Right lobe of liver (tissue), 6 donors: ENCODE measurements at places on chromosomes 6 and 20. TPM values are rescaled to one million over a fixed set of nuclear protein-coding genes. Genes with fewer than 3 reads are reported as not detected.

RAD21L1 gene
- total RNA-seq: not detected

- no peak overlapping the region for H3K27ac ChIP-seq
- H3K27me3 ChIP-seq: no peaks in the 10 kb centered on the region
- H3K4me1 ChIP-seq: no peaks in the 10 kb centered on the region
- H3K4me3 ChIP-seq: no peak overlapping the region
Observed at GRCh38 chr20:25194333-25194972, 1.1 kb upstream of the ENTPD6 start.

TGM3 gene
- total RNA-seq: not detected

PKHD1 gene
- 1.8 TPM for total RNA-seq

GRCh38 chr6:77454386-77454785, 8.9 kb downstream of the HTR1B start:
- no peak overlapping the region for H3K4me3 ChIP-seq
- DNase-seq: no peak
- no peaks in the 10 kb centered on the region for H3K27me3 ChIP-seq
- no peaks in the 10 kb centered on the region for H3K36me3 ChIP-seq
- no peaks in the 10 kb centered on the region for H3K4me1 ChIP-seq
- no peak overlapping the region for H3K27ac ChIP-seq

DNA sequence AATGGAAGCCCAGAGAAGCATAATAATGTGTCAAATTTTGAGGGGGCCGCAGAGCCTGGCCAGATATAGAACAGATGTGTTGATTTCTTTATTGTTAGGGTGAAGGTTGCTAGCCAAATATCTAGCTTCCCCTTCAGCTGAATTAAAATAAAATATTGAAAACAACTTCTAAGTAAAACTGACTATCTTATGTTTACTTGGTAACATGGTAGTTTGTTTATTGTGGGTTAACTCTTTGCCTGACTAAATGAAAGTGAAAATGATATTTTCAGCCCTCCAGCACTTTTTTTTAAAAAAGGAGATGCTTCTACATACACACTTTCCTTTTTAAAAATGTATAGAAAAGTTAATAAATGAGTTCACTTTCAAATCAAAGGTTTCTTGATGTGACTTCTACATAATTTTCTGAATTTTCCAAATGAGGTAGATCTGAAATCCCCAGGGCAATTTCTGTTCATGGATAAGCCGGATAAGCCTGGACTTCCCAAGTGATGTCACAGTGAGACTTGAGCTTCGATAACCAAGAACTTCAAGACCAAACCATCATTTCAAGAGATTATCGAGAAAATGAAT, 172.1 kb upstream of the OLIG3 start:
- no peak overlapping the region for H3K27ac ChIP-seq
- no peaks in the 10 kb centered on the region for H3K27me3 ChIP-seq
- H3K4me1 ChIP-seq: no peaks in the 10 kb centered on the region
- no peak overlapping the region for H3K4me3 ChIP-seq
- DNase-seq: no peak

DNA sequence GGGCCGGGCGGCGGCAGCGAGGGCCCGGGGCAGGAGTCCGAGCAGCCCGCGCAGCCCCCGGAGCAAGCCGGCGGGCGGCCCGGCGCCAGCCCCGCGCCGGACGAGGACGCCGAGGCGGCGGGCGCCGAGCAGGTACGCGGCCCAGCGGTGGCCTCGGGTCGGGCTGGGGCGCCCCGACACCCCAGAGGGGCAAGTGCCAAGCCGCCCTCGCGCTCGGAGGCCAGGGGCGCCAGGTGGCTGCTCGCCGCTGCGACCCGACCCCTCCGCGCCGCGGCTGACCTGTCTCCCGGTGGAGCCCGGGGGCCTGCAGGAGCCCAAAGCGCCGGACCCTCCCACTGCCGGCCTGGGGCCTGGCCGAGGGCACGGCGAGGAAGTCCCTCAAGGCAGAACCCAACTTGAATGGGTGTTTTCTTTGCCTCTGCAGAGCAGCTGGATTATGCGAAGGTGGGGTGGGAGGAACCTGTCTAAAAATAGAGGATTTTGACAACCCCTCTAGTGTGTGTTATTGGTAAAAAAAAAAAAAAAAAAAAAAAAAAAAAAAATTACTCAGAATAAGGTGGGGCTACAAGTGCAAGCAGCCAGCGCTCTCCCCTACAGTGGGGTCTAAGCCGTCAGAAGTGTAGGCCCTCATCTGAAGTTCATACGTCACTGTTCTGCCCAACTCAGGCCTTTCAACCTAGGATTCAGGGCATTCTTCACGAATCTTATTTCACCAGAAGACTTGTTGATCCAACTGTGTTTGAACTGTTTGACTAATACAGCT, 609 bp downstream of the OGFRL1 start:
- H3K36me3 ChIP-seq: no peaks in the 10 kb centered on the region
- peak overlapping the region; percentile 94 for H3K27ac ChIP-seq
- peaks cover 9% of the 10 kb centered on the region for H3K4me1 ChIP-seq
- peak overlapping the region; percentile 70 for H3K4me3 ChIP-seq

MCCD1 gene
- not detected for total RNA-seq

GRCh38 chr20:47768016-47768824, 17.1 kb downstream of the SULF2 start:
- no peaks in the 10 kb centered on the region for H3K27me3 ChIP-seq
- no peak overlapping the region for H3K4me3 ChIP-seq
- no peaks in the 10 kb centered on the region for H3K36me3 ChIP-seq
- H3K27ac ChIP-seq: no peak overlapping the region
- DNase-seq: peak; percentile 75
- H3K4me1 ChIP-seq: no peaks in the 10 kb centered on the region

GRCh38 chr6:139643986-139644385, 269.5 kb upstream of the CITED2 start:
- H3K4me1 ChIP-seq: no peaks in the 10 kb centered on the region
- no peaks in the 10 kb centered on the region for H3K27me3 ChIP-seq
- DNase-seq: no peak
- H3K36me3 ChIP-seq: no peaks in the 10 kb centered on the region
- no peak overlapping the region for H3K4me3 ChIP-seq

GRCh38 chr20:11114382-11114781, 440.6 kb upstream of the JAG1 start:
- no peak overlapping the region for H3K27ac ChIP-seq
- H3K36me3 ChIP-seq: no peaks in the 10 kb centered on the region
- no peaks in the 10 kb centered on the region for H3K27me3 ChIP-seq
- H3K4me1 ChIP-seq: no peaks in the 10 kb centered on the region
- DNase-seq: no peak

DNA sequence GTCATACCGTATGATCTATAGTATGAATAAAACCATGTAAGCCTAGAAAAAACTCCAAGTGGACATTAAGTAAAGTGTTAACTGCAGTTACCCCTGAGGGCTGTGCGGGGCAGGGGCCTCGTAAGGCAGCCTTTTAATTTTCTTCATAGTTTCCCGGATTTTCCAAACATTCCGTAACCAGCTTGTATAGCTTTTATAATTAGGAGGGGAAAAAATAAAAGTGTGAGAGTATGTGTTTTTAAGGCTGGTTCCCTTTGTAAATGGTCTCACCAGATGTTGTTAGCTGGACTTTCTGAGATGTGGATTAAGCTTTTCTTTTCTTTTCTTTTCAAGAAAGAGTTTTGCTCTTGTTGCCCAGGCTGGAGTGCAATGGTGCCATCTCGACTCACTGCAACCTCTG, 7.0 kb downstream of the KIAA1755 start:
- no peaks in the 10 kb centered on the region for H3K36me3 ChIP-seq
- no peaks in the 10 kb centered on the region for H3K27me3 ChIP-seq
- DNase-seq: no peak
- no peak overlapping the region for H3K27ac ChIP-seq
- no peaks in the 10 kb centered on the region for H3K4me1 ChIP-seq

ISM1 gene
- 3.7 TPM for total RNA-seq

GRCh38 chr6:132259070-132259469, 142.2 kb downstream of the MOXD1 start:
- H3K4me1 ChIP-seq: no peaks in the 10 kb centered on the region
- no peak overlapping the region for H3K4me3 ChIP-seq
- no peak for DNase-seq

NKAPL gene
- 0.15 TPM for total RNA-seq

- H3K4me1 ChIP-seq: no peaks in the 10 kb centered on the region
- DNase-seq: no peak
- no peak overlapping the region for H3K4me3 ChIP-seq
Observed at GRCh38 chr20:59342023-59342957, 41.9 kb downstream of the EDN3 start.

DNA sequence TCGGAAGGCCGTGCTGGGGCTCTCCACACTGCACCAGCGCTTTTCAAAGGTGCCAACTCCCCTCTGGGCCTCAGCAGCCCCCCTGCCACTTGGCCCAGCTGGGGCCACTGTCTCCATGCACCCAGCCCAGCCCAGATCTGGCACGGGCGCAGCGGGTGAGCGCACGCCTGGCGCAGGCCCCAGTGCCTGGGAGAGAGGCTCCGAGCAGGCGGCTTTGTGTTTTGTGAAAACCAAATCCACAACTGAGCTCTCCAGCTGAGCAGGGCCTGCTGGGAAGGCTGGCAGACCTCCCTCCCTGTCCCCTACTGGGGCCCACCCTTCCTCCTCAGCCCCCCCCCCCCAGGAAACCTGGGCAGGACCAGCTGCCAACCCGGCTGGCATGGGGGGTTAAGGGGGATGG, 17.0 kb downstream of the MDGA1 start:
- no peaks in the 10 kb centered on the region for H3K27me3 ChIP-seq
- no peak overlapping the region for H3K4me3 ChIP-seq
- no peak overlapping the region for H3K27ac ChIP-seq
- no peak for DNase-seq

GRCh38 chr6:33860006-33860405, 56.2 kb upstream of the MLN start:
- H3K4me3 ChIP-seq: no peak overlapping the region
- no peaks in the 10 kb centered on the region for H3K36me3 ChIP-seq
- H3K4me1 ChIP-seq: no peaks in the 10 kb centered on the region
- no peak overlapping the region for H3K27ac ChIP-seq

DNA sequence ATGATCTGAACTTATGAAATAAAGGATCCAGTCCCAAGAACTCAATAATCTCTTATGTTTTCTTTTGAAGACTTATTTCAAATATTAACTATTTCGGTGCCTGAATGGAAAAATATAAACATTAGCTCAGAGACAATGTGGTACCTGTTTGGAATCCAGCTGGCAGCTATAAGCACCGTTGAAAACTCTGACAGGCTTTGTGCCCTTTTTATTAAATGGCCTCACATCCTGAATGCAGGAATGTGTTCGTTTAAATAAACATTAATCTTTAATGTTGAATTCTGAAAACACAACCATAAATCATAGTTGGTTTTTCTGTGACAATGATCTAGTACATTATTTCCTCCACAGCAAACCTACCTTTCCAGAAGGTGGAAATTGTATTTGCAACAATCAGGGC, 4.4 kb upstream of the KIAA0319 start:
- no peak overlapping the region for H3K4me3 ChIP-seq
- H3K27ac ChIP-seq: no peak overlapping the region
- no peaks in the 10 kb centered on the region for H3K27me3 ChIP-seq
- no peak for DNase-seq
- H3K36me3 ChIP-seq: peaks cover 14% of the 10 kb centered on the region

DNA sequence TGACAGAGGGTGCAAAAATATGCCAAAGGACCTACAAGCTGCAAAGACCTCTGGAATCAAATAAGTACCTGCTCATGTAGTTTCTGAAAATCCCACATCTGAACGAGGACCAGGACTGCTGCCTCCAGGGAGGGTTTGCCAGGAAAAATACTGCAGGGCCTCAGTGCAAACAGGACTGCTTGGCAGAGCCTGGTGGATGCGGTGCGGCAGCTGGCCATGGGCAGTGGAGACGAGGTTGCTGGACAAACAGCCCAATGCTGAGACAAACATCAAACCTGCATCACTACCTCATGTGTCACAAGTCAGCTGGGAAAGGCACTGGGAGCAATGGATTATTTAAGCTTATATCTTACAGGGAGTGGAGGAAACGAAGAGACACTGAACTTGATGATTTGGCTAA, 238.8 kb downstream of the PAX1 start:
- H3K4me1 ChIP-seq: no peaks in the 10 kb centered on the region
- H3K27ac ChIP-seq: no peak overlapping the region
- H3K4me3 ChIP-seq: no peak overlapping the region
- no peaks in the 10 kb centered on the region for H3K36me3 ChIP-seq
- no peaks in the 10 kb centered on the region for H3K27me3 ChIP-seq

- no peak for DNase-seq
- no peak overlapping the region for H3K27ac ChIP-seq
- H3K27me3 ChIP-seq: no peaks in the 10 kb centered on the region
Observed at GRCh38 chr6:53353624-53354023, 4.9 kb upstream of the ELOVL5 start.

MOG gene
- not detected for total RNA-seq

- DNase-seq: no peak
- no peak overlapping the region for H3K4me3 ChIP-seq
- no peaks in the 10 kb centered on the region for H3K4me1 ChIP-seq
- no peaks in the 10 kb centered on the region for H3K27me3 ChIP-seq
Observed at GRCh38 chr6:6840831-6841291, 252.3 kb downstream of the LY86 start.

GRCh38 chr6:30207619-30208295, 5.4 kb downstream of the TRIM26 start:
- no peak for DNase-seq
- H3K27ac ChIP-seq: peak overlapping the region; percentile 78
- H3K4me1 ChIP-seq: peaks cover 88% of the 10 kb centered on the region
- no peaks in the 10 kb centered on the region for H3K27me3 ChIP-seq
- peak overlapping the region; percentile 19 for H3K4me3 ChIP-seq

DNA sequence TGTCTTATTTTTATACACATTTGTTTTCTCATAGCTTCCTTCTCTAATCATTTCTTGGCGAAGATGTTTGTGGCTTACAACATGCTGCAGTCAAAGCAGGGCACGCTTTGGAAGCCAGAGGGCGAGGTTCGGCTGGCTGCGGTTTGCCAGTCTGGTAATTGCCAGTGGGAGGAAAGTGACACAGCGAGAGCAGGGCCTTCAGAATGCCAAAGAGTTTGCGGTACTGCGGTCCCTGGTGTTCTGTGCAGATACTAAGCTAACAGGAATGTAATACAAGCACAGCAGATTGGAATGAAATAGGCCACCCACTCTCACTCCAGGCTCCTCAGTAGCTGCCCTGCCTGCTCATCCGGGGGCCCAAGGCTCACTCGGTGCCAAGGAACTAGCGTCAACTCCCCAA, 58.7 kb upstream of the TGM3 start:
- H3K27ac ChIP-seq: peak overlapping the region; percentile 50
- DNase-seq: peak; percentile 89
- peaks cover 16% of the 10 kb centered on the region for H3K4me1 ChIP-seq
- H3K36me3 ChIP-seq: no peaks in the 10 kb centered on the region
